WTC11 (cell line): ENCODE measurements at places on chromosomes 1 and 21. TPM values are rescaled to one million over a fixed set of nuclear protein-coding genes. Genes with fewer than 3 reads are reported as not detected.

DNA sequence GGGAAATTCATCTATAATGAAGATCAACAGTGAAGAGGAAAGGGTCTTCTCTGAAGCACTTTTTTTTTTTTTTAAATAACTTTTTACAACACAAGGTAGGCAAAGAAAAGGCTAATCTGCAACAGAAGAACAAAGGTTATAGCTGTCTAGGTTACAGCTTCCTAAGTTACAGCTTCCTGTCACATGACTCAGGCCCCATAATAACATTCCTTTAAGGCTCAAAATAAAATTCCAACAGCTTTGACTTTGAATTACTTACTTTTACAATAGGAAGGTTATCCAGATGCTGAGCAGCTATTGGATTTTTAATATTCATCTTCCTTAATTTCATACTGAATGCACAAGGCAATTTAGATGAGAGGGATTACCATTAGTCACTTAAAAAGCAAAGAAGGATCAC, 40.4 kb upstream of the TMEM61 start:
- DNase-seq: no peak

The GUCA2A gene
- not detected in 3 replicates for total RNA-seq

GRCh38 chr1:44294588-44295007, 60.5 kb downstream of the ERI3 start:
- DNase-seq: peak; percentile 73

The KCNK2 gene
- total RNA-seq: 0.15 to 0.46 TPM (median 0.34 TPM) in 3 replicates

The ANKRD34A gene
- total RNA-seq: 0.21 to 0.44 TPM (median 0.22 TPM) in 3 replicates

The LENEP gene
- total RNA-seq: 0.48 to 1.2 TPM in 2 of 3 replicates, not detected in the other

DNA sequence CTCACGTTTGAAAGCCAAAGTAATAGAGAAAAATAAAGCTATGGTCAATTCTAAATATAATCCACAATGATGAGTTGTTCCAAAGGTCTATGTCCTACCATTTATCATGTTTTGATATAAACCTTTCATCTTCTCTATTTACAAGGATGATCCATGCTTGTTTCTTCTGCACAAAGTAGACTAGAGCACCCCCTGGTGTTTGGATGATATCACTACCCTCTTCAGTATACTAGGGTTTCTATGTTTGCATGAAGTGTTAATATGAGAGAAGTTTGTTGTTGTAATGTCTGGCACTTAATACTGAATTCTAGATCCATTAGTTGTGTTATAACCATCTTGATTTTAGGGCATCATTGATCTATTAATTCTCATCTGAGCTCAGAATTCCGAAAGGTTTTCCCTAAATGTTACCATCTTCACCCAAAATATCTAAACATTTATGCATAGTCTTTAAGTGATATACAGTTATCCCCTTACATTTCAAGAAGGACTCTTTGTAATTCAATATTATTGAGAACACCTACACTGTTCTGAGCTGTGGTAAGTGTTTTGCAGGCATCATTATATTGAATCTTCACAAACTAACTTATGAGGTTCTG, 21.1 kb downstream of the CLDN8 start:
- no peak for DNase-seq

DNA sequence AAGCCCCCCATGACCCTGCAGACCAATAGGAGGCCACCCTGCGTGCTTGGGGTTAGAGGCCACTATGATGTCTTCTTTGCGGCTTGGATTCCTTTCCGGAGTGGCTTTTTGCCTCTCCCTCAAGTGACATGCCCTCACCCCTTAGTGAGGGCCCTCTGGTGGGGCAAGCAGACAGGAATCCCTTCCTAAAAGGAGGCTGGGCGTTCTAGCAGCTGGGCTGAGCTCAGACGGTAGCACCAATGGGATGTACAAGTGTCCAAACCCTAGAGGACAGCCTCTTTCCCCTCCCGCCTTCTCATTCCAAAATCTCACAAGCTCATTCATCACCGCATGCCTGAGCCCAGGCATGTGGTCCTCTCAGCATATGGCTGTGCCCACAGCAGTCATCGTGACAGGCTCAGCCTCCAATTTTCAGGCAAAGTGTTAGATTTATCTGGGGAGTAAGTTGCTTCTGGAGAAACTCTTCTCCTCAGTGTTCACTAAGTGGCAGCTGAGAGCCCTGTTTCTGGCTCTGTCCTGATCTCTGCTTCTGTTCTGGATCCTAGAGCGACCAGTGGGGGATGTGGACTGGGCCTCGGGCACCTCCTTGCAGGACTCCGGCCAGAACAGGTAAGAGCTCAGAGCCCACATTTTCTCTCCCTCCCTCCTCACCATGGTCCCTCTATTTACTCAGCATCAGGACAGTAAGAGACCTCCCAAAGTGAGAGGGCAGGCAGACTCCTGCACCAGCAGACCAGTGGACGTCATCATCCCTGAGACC, 4.8 kb downstream of the KIAA1614 start:
- DNase-seq: no peak

DNA sequence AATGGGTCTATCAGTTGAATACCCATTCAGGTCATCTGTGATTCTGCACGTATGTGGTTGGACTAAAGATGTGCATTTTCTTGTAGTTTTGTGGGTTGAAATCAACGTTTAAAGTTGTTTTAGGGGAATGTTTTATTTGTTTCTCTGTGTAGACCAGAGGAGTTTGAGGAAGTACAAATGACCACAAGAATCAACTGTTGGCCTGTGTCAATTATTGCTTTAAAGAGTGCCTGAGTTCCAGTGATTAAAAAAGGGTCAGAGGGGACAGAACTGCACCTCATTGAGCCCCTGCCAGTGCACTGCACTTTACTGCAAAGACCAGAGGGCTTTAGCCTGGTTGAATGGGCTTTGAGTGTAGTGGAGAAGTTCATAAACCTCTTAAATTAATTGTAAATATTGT, 190.3 kb downstream of the VPS13D start:
- DNase-seq: no peak

GRCh38 chr1:212507369-212507768, 74.6 kb downstream of the NENF start:
- no peak for DNase-seq

DNA sequence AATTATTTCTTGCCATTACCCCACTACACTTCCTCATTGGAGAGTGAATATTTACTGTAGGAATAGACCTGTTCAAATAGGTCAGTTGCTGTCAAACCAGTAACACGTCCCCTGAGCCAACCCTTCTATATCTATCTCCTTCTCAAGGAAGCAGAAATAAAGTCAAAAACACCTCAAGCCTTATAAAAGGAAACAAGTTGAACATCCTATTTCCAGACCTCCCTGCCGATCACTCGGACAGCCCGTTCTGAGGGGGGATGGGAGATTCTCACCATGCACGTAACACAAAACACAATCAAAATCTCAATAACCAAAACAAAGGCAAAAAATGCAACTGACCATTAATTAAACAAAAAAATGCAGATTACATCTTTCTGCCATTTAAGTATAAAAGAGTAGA, 121.5 kb upstream of the KRTAP19-8 start:
- no peak for DNase-seq

DNA sequence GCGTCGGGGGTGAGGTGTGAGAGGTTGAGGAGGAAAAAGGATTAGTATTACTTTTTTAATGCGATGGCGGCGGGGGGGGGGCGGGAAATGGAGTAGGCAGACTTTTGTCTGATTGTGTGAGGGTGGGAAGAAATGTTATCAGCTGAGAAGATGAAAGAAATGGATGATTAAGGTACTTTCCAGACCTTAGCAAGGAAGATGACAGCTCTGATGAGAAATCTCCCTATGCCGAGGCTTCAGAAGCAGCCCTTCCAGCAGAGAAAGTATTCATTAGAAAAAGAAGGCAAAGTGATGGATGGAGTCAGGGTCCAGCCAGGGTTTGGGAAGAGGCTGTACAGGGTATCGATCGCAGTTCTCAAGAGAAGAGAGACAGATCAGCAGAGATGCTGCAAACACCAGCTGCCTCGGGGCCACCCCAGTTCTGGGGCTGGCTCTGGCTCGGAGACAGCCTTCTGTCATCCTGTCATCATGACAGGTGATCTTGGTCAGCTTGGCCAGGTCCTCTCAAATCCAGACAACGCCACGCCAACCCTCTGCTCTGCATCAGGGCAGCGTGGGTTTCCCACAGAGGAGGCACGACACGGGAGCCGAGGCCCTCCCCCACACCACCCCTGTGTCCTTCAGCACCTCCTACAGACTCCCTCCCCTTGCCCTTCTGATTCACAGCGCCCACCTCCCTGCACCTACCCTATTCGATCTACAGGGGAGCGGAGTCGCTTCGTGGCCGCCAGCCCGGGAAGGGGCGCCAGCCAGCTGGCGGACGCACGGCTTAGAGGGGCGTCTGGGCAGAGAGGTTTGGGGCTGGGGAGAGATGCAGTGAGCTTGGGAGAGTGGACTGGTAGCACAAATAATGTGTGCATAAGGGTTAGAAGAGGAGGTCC, 674 bp upstream of the ATXN7L2 start:
- peak; percentile 60 for DNase-seq

The KRTAP19-3 gene
- total RNA-seq: not detected in 3 replicates

The NAXE gene
- total RNA-seq: 81.6 to 98.1 TPM (median 92.8 TPM) in 3 replicates

DNA sequence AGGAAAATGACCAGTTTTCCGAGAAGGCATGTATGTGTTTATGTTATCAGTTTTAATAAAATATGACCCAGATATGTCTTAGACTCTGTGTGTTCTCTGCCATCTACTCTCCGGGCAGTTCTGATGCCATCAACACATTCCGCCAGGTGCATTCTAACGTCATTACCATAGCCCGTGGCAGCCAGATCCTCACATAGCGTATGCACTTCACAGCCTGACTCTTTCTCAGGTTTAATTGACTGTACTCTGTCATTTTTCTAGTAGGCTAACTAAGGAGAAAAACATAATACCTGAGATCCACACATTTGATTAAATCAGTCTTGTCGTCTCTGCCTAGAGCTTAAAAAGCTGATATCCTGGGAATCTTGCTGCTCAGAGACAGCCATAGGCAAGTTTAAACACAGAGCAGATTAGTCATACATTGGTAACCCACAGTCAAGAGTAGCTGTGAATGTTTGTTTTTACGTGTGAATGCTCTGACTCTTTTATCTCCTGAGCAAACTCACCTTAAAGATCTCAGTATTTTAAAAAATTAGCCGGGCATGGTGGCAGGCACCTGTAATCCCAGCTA, 175.9 kb downstream of the GREM2 start:
- DNase-seq: no peak

- DNase-seq: no peak
These were observed 85.1 kb upstream of the LMO4 start for GRCh38 chr1:87243573-87243972.

- no peak for DNase-seq
These were observed 10.9 kb downstream of the IER5 start for GRCh38 chr1:181099152-181100014.

The GPR37L1 gene
- 0.07 to 0.16 TPM (median 0.09 TPM) in 3 replicates for total RNA-seq

DNA sequence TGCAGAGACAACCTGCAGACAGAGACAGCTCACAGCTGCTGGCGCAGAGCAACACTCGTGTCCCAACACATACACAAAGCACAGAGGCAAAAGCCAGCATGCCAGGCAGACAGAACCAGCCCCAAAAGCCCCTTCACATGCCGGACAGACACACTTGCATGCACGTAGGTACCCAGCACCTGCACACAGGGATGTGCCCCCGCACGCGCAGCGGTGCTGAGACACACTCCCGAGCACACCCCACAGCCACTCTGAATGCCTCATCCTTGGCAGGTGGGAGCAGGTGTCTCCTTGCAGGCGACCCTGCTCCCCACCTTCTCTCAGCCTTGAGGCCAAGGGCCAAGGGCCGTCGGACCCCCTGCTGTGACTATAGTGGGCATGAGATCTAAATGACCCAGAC, 41.2 kb upstream of the ZC3H12A start:
- DNase-seq: no peak

GRCh38 chr1:3668585-3669300, 16.4 kb downstream of the TP73 start:
- DNase-seq: peak; percentile 75

GRCh38 chr1:34019741-34020552, 145.1 kb downstream of the CSMD2 start:
- no peak for DNase-seq

DNA sequence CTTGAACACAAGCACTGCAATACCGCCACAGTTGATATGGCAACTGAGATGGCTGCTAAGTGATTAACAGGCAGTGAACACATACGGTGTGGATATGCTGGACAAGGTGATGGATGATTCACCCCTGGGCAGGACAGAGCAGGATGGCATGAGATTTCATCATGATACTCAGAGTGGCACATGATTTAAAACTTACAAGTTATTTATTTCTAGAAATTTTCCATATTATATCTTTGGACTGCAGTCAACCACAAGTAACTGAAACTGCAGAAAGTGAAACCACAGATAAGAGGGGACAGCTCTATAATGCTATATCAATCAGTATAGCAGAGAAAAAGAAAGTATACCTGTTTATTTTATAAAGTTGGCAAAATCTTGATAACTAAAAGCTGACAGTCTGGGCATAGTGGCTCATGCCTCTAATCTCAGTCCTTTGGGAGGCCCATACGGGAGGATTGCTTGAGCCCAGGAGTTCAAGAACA, 47.9 kb downstream of the PHACTR4 start:
- DNase-seq: no peak

DNA sequence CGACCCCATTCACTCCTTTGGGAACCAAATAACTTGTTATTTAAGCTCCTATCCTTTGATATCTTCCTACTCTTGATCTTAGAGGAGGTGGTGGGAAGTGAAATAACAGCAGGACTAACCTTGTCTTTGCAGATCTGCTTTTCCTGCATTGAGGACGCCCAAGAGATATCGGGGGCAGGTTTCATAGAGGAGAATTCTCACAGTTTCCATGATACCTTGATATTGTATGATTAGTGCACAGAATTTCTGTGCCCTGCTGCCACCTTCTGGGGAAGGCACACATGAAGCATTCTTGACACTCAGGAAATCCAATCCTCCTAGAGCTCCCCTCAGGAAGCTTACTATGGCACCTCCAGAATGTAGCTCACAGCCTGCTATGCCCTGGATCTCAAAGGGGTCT, 1.6 kb downstream of the CD1B start:
- DNase-seq: peak; percentile 19

- DNase-seq: no peak
These were observed 220.8 kb upstream of the KIAA0040 start for GRCh38 chr1:175413367-175413766.

The DRAXIN gene
- total RNA-seq: 12.0 to 13.4 TPM (median 13.3 TPM) in 3 replicates

The PDE4B gene
- total RNA-seq: 4.4 to 8.0 TPM (median 4.5 TPM) in 3 replicates

DNA sequence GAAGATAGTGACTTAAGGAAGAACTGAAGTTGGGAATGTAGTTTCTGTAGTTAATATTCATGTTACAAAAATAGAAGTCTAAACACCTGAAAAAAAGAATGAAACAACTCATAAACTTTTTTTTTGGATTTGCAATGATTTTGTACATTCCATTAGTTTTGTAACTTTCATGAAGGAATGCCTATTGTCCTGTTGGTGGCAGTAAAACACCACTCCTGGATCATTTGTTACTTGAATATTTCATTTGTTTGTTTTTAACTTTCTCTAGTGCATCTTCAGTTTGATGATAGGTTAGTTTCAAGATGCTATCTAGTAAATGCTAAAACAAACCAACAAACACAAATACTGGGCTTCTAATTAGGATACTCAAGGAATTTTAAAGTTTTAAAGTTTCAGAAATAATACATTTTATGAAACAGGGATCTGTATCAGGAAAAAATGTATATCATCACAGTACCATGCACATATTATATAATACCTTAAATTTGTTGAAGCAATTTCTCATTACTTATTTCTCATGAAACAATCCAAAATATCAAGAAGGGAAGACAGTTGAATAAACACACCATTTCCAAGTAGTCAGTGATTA, 229.7 kb upstream of the CACYBP start:
- no peak for DNase-seq

The MEX3A gene
- 66.3 to 79.1 TPM (median 70.6 TPM) in 3 replicates for total RNA-seq

- DNase-seq: no peak
These were observed 31.9 kb downstream of the NFYC start for GRCh38 chr1:40723196-40723955.

The ARHGAP30 gene
- 0.39 to 0.92 TPM (median 0.52 TPM) in 3 replicates for total RNA-seq

The ITPKB gene
- total RNA-seq: 13.1 to 15.6 TPM (median 13.5 TPM) in 3 replicates

The FCRL2 gene
- not detected in 3 replicates for total RNA-seq
